ENCODE measurements at places on chromosomes 1 and 21. TPM values are rescaled to one million over a fixed set of nuclear protein-coding genes. Genes with fewer than 3 reads are reported as not detected.

The GJB4 gene
- 48.9 TPM for total RNA-seq

The PDPN gene
- total RNA-seq: 3.8 TPM

The LHX4 gene
- under 0.01 TPM for total RNA-seq

The LPAR3 gene
- 156 TPM for total RNA-seq

The CFHR2 gene
- total RNA-seq: not detected

The ESRRG gene
- not detected for total RNA-seq

The CLIC4 gene
- 124 TPM for total RNA-seq

The CYP2J2 gene
- total RNA-seq: 1.1 TPM

The UROD gene
- total RNA-seq: 107 TPM

The RXFP4 gene
- total RNA-seq: not detected

The ENTREP3 gene
- total RNA-seq: 10.7 TPM

The AQP10 gene
- total RNA-seq: under 0.01 TPM

The CELA3B gene
- not detected for total RNA-seq

The IL20 gene
- total RNA-seq: not detected

The ASH1L gene
- total RNA-seq: 21.1 TPM

The PAX7 gene
- total RNA-seq: not detected

The MIXL1 gene
- total RNA-seq: not detected

The AIRE gene
- total RNA-seq: not detected

The SELP gene
- total RNA-seq: not detected

The ACOT11 gene
- total RNA-seq: 3.4 TPM

The C1orf226 gene
- total RNA-seq: 0.24 TPM

The FAM20B gene
- 33.5 TPM for total RNA-seq
